ENCODE measurements at places on chromosomes 2 and 18.

DNA sequence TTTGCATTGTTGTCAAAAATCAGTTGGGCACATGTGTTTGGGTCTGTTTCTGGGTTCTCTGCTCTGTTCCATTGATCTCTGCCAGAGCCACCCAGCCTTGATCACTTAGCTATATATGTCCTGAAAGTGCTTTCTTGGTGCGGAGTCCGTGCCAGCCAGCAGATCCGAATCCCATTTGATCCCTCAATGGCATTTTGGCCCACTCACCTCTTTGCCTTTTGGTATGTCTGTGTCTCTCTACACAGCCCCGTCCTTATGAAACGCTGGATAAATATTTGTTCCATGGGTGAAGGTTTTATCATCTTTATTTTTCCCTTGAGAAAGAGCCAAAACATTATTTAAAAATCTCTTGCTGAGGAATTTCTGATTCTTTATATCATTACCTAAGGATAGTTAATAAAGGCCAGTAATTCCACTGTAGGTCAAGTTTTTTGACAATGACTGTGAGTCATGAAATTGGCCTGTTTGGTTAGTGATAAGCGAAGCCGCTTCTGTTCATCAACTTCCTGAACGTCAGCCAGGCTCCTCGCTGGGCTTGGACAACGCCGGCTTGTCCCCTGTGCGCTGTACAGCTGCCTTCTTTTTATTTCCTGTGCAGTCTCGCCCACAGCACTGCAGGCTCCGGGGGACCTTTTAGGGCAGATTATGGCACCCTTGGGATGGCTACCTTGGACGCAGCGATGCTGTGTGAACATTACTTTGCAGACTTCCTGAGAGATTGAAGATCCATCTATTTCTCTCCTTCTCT lies 24.9 kb downstream of the MTCL1 start:
- no peak for DNase-seq

DNA sequence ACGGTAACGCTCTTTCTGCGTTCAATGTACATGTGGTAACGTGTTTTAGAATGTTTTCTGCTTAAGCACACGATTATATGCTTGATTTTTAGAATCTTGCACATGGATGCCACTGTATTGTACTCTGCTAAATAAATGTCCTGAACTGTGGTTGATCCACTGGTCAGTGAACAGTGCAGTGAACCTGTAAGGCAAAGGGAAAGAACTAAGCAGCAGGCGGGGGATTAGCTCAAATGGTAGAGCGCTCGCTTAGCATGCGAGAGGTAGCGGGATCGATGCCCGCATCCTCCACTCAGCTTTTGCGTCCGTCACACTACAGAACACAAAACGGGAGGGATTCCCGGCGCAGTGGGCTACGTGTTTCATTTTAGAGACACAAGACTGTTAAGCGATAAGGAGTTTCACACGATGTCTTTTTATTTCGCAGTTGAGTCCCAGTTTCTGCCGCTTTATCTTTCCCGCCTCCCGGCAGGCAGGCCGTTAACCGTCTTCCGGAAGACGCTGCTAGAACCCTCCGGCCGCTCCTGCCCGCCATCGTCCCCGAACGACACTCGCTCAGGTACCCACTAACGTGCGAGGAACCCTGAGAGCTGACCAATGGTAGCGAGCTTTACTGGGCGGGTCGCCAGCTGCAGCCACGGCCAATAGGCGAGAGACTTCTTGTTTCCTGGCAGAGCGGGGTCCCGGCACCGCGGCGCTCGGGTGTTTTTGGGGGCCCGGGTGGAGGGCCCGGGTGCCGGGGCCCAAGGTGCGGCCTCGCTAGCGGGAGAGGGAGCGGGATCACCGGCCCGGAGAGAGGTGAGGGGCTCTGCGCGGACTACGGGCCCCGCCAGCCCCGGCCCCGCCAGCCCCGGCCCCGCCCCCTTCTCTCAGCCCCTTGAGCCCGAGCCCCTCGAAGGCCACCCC lies at the start of gene AGBL5:
TSS of gene AGBL5 (plus strand) at position 673 of the 906 bp plus-strand sequence. CDS start 1,291 bp downstream, outside the sequence.
- peak; percentile 95 for DNase-seq

GRCh38 chr2:113172721-113173541 lies 840 bp upstream of the PSD4 start:
- no peak for DNase-seq

GRCh38 chr18:7684357-7684756 lies 117.2 kb downstream of the PTPRM start:
- no peak for DNase-seq

GRCh38 chr2:8535821-8536685 lies 145.8 kb upstream of the ID2 start:
- no peak for DNase-seq

DNA sequence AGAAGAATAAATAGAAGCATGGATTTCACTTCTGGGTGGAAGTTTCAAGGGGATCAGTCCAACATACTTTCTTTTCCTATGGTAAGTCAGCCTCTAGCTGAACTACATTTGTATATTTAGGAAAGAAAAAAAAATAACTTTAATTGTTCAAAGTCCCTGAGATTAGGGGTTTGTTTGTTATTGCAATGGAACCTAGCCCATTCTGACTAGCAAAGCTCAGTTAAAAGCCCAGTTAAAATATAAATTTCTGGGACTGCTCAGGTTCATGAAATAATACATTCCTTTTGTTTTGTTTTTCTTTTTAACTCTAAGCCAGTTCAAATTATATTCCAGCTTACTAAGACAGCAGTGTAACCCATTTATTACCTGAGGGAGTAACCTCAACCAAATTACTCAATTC lies 2069.6 kb upstream of the CELF4 start:
- DNase-seq: no peak

DNA sequence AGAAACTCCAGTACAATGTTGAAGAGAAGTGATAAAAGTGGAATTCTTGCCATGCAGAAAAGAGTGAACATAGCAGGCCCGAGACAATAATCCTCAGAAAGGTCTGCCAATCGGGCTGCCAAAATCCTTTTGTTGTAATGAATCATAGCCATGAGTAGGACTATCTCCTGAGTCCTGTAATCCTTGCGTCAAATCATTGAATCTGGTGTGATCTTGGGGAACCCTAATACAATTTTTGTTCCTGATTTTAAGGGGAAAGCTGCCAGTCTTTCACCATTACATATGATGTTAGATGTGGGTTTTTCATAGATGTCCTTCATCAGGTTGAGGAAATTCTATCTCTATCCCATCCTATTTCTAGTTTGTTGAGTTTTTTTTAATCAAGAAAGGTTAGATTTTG lies 2.2 kb downstream of the TPGS2 start:
- no peak for DNase-seq

DNA sequence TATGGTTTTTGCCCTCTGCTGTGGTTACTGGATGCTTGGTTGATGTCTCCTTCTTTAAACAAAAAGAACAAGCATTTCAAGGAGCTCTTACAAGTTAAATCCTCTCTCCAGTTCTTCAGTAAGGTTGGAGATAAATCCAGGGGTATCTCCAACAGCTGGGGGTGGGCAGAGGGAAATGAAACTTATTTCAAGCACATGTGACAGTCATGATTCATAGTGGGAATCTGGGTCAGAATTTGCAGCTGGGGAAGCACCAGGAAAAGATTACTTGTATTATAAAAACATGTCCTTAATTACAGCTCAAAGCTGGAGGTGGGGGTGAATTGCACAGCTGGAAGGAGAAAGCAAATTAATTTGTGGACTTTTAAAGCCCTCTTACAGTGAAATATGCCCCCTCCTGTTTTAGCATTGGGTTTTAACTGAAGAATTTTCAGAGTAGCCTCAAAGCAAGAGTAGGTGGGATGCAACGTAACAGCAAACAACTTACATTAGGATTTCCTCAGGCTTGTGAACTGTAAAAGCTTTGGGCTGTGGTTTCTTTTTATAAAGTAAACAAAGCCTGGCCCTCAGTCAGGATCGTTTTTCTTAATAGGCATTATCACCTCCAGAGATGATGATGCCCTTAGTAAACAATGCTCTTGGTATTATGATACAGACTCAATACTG lies 596.4 kb downstream of the NYAP2 start:
- no peak for DNase-seq

DNA sequence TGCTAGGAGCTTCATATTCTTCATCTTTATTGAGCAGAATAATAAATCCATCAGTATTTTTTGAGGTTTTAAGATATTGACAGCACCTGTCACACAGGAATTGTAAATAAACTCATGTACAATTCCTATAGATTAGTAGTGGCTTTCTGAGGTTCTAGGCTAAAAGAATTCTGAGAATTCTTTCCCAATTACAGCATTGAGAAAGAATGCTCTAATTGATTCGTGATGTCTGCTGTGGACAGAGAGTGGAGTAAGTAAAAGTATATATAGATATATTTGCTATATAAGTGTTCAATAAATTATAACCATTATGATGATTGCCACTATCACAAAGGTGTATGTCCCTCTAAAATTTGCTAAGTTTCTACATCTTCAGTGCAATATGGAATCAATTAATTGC lies 186.5 kb upstream of the NRP2 start:
- DNase-seq: no peak

- DNase-seq: no peak
Measured at GRCh38 chr18:21761471-21762115, 21.0 kb downstream of the MIB1 start.

DNA sequence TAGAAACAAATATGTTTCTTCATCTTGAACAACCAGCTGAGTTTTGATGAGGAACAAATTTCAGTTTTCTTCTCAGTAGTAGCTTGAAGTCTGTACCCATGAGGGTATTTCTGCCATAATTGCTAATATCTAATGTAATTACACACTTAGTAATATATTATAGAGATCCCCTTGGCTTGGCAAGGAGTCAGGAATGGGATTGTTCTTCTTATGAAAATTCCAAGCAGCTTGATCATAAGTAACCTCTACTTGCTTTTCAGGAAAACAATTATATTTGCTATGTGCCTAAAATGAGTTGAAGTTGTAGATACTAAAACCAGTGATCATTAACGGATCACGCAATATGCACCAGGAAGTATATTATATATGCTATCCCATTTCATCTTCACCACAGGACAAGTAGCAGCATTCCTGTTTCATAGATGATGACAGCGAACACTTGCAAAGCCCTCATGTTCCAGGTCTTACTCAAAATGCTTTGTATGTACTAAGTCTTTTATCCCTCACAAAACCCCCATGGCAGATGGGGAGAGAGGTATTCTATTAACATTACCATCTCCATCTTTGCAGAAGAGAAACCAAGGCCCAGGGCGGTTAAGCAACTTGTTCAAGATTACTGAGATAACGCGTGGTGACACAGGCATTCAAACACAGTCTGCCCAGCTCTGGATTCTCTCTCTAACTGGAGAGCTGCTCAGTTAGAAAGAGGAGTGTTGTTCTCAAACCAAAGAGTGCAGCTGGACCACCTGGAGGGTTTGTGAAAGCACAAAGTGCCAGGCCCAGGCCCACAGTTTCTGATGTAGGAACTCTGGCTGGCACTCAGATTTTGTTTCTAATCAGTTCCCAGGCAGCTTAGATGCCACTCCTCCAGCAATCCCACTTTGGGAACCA lies 21.8 kb upstream of the RGPD4 start:
- DNase-seq: no peak

- no peak for DNase-seq
Measured at GRCh38 chr18:12028040-12028628, 46.8 kb downstream of the IMPA2 start.

DNA sequence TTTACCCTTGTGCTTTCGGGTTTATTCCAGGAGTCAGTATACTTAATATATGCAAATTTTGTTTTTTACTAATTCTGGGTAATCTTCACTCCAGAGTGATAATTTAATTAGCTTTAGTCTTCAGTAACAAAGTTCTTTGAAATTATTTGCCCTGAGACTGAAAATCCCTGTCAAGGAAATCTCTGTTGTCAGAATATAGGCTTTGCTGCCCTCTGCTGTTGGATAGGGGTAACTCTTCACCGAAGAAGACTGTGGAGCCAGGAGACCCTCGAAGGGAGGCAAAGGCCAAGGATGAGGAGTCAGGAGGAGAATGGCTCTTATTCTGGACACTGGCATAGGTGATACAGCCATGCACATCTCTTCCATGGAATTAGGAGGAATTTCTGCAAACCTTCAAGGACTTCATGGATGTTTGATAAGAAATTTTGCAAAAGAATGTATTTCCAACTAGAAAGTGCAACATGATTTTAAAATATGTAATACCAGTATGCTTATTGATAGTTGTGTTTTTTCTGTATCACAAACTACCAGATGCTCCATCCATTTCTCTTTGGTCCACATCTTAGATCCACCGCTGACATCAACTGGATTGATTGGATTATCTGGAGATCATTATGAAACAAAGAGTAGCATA lies 182.3 kb downstream of the RDH14 start:
- no peak for DNase-seq

DNA sequence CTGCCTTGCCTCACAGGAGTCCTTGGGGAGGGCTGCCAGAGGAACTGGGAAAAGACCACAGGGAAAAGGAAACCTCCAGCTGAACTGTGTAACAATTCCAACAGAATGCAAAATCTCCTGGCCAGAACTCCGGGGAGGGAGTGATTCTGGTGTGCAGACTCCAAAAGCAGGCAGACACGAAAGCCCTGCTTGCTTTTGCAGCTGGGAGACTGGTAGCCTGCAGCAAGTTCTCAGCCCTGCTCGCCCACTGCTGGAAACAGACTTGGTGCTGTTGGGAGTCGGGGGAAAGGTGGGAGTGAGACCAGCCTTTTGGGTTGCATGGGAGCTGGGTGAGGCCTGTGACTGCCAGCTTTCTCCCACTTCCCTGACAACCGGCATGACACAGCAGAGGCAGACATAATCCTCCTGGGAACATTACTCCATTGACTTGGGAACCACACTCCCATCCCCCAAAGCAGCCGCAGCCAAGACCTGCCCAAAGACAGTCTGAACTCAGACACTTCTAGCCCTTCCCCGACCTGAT lies 26.0 kb upstream of the NMI start:
- no peak for DNase-seq

DNA sequence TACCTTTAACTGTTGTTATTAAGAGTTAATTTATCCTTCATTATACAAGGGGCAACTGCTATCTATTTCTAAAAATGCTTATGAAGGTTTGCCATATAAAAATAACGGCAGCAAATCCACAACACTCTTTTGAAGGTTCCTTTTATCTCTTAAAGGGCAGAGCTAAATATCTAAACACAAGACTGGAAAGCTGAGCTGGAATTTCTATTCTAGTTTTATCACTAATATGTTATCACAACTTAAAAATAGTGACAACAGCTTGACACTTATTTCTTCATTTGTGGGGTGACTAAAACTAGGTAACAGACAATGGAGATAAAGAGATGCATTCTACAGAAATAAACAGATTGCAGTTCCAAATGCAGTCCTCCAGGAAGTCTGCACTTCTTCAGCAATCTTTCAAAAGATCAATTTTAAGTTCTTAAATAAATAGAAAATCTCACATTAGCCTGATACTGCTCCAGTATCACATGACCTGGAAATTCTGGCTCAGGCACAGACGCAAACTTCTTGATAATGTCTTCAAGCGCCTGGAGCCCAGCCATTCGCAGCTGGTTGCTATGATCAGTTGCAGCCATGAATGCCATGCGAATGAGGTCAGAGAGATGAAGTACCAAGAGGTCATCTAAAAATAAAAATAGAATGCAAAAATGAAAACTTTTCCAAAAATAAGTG lies 54.0 kb upstream of the STRN start:
- DNase-seq: no peak

DNA sequence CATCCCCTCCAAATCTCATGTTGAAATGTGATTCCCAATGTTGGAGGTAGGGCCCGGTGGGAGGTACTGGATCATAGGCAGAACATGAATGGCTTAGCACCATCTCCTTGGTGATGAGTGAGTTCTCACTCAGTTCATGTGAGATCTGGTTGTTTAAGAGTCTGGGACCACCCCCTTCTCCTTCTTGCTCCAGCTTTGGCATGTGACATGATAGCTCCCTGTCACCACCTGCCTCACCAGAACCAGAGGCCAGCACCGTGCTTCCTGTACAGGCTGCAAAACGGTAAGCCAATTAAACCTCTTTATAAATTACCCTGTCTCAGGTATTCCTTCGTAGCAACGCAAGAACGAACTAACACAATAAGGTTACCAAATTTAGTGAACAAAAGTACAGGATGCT lies 95.4 kb downstream of the ZBTB7C start:
- no peak for DNase-seq

- DNase-seq: peak; percentile 52
Measured at GRCh38 chr2:156333951-156334495, 1.5 kb upstream of the NR4A2 start.
